ENCODE measurements at places on chromosomes 13 and 19.

DNA sequence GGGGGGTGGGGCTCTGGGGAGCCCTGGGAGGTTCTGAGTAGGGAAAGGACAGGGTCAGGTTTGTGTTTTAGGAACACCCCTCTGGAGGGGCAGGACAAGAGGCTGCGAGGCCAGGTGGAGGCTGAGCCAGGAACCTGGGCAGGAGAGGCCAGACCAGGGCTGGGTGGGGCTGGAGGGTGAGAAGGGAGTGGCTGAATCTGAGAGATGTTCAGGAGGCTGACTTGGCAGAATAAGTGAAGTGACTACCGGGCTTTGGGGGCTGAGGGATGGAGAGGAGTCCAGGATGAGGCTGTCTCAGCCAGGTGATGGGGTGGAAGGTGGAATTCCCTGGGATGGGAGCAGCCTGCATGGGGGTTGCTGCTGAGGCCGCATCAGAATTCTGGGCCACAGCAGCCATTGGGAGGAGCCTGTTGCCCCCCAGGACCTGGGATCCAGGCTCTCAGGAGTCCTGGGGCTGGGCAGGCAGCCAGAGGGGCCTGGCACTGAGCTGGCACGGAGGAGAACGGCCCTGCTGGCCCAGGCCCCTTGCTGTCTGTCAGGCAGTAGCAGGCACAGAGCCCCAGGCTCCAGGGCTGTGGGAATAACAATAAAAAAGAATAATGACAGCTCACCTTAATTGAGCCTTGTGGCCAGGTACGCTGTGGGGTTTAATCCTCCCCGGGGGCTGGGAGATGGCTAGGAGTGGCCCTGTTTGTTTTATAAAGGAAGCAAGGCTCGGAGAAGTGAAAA, 3.3 kb downstream of the PPP5C start:
- no peak for DNase-seq

DNA sequence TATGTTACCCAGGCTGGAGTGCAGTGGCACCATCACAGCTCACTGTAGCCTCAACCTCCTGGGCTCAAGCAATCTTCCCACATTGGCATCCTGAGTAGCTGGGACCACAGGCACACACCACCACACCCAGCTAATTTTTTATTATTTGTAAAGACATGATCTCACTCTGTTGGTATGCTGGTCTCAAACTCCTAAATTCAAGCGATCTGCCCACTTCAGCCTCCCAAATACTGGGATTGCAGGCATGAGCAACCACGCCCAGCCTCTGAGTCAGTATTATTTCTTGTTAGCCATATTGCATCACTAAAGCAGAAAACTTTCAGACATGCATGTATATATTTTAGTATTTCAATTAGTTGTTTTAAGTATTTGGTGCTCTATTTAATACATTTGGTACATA, 376.4 kb downstream of the GPC6 start:
- no peak for DNase-seq

- peak; percentile 36 for DNase-seq
These were observed 44.9 kb upstream of the USPL1 start for GRCh38 chr13:30572859-30573275.

DNA sequence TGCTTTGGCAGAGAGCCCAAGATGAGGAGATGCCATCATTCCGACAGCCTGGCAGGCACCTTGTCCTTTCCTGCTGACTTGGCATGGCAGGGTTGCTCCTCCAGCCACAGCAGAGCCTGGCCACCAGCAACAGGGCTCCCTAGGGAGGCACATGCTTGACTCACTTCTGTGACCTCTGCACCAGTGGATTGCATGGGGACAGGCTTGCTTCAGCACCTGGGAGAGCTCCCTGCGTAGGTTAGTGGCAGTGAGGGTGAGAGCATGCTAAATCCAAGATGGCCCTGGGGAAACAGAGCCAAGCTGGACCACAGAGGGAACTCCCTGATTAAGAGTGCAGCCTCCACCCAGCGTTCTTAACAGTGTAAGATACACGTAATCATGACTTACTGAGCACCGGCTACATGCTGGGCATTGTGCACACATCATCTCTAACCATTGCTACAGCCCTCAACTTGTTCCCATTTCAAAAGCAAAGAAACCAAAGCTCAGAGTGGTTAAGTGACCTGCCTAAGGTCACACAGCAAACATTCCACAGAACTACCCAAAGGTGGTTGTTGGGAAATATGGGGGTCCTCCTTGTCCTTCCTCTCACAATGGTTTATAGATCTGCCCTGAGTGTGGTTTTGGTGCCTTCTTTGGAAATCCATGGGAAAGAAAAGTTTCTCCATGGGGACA, 116.6 kb upstream of the UQCRFS1 start:
- DNase-seq, result no peak

- no peak for DNase-seq
These were observed 3.0 kb downstream of the PEG3 start for GRCh38 chr19:56837492-56838023.

- no peak for DNase-seq
These were observed at the start of gene LEUTX for GRCh38 chr19:39778763-39779162. Gene LEUTX (plus strand): TSS chr19:39778854. CDS start chr19:39778921, 67 bp downstream.

GRCh38 chr19:48918801-48919247, 14.7 kb upstream of the DHDH start:
- DNase-seq, result no peak

GRCh38 chr13:48112896-48113755, 18.2 kb upstream of the MED4 start:
- no peak for DNase-seq

GRCh38 chr13:80334597-80335260, 6.2 kb downstream of the SPRY2 start:
- DNase-seq, result no peak

- no peak for DNase-seq
These were observed 622 bp downstream of the RASA3 start for GRCh38 chr13:114131583-114132418.

DNA sequence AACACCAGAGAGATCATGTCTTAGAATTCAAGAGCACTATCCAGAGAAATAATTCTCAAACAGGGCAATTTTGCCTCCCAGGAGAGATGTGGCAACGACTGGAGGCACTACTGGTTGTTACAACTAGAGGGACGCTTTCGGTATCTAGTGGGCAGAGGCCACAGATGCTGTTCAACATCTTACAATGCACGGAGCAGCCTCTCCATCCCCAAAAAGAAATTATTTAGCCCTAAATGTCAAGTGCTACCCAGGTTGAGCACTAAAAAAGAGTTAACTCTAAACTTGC, 78.6 kb downstream of the ABCC4 start:
- no peak for DNase-seq

DNA sequence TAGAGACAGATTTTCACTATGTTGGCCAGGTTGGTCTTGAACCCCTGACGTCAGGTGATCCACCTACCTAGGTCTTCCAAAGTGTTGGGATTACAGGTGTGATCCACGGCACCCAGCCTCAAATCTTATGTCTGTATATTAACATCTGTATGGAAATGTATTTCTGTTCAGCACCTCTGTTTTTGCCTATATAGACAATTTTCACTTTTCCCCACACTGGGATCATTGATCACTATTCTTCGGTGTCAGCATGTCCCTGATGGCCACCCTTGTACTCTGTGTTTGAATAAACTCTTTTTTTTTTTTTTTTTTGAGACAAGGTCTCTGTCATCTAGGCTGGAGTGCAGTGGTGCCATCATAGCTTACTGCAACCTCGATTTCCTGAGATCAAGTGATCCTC, 3.2 kb upstream of the ZNF627 start:
- DNase-seq, result no peak

DNA sequence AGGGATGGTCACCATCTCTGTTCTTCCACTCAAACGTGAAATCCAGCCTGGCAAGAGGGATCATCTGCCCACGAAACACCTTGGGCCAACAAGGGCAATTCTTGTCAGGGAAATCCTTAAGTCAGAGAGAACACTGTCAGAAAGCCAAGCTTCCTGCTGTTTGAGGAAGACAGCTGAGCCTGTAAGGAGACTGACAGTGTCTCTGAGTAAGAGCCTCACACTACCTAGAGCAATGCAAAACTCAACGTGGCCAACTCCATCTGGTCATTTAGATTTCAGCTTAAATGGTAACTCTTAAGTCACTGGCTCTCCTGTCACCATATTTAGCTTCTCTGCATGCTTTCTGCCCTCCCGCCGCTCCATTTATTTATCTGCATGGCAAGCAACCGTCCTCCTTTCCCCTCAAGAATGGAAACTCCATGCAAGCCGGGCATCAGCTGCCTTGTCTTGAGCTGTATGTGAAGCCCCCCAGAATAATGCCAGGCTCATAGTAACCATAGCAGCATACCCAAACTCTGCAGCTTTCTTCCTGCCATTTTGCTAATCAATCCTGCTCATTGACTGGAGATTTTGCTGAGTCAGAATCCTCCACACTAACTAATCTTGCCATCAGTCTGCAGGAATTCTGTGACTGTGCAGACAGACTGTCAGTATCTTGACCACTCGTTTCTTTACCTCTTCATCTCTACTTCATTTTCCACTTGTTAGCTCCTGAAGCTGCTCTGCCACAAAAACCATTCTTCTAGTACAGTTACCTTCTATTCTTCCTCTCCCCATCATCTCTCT, 159.8 kb downstream of the IRS2 start:
- DNase-seq, result no peak

DNA sequence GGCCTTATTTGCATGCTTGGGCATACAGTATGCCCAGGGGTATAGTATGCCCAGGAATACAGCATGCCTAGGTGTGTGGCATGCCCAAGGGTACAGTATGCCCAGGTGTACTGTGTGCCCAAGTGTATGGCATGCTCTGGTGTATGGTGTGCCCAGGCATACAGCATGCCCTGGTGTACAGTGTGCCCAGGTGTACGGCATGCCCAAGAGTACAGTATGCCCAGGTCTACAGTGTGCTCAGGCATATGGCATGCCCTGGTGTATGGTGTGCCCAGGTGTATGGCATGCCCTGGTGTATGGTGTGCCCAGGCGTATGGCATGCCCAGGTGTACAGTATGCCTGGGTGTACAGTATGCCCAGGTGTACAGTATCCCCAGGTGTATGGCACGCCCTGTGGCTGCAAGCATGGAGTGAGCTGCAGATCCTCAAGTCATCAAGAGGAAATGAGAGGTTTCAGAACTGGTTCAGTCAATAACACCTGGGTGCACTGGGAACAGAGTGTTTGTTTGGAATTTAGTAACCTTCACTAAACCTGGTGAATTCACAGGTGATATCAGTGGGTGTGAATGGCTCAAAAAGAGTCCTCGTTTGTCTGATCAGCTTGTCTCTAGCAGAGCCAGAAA, 7.8 kb upstream of the C13orf42 start:
- no peak for DNase-seq

- no peak for DNase-seq
These were observed 251.7 kb upstream of the IRS2 start for GRCh38 chr13:110037925-110038573.
